Muscle of back (tissue), 13 donors: ENCODE measurements at places on chromosomes 2 and 18.

DNA sequence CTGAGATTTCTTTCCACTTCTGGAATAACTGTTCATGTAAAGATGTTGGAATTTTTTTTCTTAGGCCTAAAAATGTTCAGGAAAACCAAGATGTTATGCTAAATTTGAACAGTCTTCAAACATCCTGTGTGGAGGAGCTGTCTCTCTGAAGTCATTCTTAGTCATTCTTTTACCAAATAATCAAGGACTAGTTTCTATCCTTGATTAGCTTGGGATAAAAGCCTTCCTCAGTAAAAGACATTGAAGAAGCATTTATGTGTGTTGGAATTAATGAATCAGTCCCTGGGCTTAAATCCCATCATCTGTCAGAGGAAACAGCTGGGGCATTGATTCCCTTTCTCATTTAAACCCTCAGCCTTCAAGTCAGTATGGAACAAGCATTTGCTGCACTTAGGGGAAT, 300.1 kb upstream of the NXPH2 start:
- DNase-seq, result peak; percentile 2

GRCh38 chr2:176613323-176613987, 344.2 kb downstream of the MTX2 start:
- DNase-seq, result peak; percentile 79

DNA sequence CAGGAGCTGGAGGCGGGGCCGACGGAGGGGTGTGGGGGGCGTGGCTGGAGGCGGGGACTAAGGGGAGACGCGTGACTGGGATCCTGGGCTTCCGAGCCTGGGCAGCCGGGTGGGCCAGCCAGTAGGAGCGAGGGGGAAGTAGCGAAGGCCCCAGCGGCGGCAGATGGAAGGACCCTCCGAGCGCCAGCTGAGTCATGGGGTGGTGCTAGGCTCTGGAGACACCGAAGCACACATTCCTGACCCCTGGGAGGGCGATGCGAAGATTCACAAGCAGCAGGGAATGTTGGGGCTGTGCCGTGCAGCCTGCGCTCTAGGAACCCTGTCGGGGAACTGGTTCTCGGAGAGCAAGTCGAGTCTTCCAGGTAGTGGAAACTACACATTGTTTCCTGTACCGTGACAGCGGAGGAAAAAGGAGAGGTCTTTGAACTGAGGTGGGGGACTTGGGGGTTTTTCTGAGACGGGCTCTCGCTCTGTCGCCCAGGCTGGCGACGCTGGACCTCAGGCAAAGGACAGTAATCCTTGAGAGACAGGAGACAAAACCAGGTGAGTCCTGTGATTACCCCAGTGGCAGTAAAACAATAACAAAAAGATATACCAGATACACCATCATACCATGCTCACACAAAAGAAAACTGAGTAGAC, 650 bp upstream of the AFG3L2 start:
- DNase-seq, result no peak

- DNase-seq, result no peak
These were observed 117.5 kb downstream of the DDX1 start for GRCh38 chr2:15708865-15709820.

GRCh38 chr18:44679914-44680272, 795 bp upstream of the SETBP1 start:
- DNase-seq, result no peak

DNA sequence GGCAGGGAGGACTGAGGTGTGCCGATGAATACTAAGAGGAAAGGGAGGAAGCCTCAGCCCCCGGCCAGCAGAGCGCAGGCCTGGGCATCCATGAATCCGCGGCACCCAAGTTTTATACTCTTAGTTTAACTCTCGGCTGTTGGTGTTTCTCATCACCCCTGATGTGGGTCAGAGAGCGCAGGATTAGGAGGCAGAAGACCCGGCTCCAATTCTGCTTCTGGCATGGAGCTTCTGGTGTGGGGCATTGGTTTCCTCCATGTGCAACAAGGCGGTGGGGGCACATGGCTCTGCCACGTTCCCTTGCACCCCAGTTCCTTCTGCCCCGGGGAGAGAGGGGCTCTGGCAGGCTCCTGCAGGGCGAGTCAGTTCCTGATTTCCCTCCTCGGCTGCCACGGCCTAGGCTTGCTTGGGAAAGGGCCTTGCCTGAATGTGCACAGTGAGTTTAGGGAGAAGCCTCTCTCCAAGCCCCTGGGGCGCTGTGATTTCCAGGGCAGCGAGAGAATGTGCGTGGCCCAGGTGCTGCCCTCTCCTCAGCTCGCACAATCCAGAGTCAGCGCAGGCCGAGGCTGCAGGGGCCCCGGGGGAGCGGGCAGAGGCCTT, 36.2 kb upstream of the DNMT3A start:
- DNase-seq, result no peak

DNA sequence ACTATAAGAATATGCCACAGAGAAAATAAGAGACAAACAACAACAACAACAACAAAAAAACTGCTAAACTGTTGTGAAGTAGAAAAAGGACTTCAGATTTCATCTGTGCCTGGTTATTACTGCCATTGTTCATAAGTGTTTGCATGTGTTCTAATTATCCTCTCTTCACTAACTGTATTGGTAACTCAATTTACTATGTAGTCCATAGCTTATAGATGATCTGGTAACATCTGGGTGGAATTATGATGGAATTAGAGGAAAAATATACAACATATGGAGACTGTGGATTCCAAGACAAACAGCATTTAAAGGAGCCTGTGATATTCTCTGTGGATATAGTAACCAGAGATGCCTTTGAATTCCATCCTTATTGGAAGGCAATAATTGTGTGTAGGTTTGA, 1891.5 kb upstream of the PIK3C3 start:
- no peak for DNase-seq

DNA sequence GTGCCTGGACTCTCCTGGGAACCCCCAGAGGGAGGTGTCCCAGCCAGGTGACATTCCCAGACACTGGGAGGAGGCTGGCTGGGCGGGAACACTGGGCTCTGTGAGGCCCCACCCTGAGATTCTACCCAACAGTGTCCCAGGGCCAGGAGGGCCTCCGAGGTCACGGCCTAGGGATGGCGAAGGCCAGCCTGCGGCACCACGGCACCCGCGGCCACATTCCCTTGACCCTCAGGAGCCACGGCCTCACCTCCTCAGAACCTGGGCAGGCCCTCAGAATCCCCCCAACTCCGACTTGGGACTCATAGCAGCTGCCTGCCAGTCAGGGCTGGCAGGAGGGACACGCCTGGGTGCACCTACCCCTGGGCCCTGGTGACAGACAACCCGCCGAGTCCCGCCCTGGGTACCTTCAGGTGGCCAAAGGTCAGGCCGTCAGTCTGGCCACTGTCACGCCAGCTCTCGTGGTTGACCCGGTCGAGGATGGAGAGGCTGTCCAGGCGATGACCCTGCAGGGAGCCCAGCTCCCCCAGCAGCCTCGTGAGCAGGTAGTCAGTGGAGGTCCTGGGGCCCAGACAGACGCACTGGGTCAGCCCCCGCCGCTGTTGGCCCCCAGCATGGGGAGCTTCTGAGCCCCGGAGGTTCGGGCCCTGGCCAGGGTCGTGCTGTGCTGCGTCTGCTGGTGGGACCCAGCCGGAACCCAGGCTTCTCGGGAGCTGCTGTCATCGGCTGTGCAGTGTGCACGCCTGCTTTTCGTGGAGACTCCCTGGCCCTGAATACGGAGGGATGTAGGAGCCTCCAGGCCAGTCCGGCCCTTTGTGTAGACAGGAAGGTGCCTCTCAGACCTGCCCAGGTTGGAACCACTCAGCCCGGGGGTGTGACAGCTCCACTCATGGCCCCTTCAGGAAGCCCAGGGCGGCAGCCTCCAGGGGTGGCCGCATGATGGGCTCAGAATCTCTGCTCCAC, 6.1 kb downstream of the MAB21L4 start:
- DNase-seq, result no peak

DNA sequence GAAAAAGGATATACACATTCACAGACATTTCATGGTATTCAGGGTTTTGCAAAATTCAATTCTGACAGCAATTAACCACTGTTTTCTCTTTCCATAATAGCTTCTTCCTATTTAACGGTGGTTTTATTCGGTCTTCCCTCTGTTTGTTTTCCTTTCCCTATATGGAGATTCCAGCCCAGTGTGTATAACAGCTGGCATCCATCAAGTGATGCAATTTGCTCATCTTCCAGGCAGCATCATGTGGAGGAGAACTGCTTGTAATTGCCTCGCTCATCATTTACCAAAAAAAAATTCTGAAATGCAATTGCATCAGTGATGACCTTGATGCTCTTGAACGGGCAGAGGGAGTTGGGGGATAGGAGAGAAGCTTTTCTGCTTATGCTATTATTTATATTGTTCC, 165.9 kb upstream of the PGAP1 start:
- DNase-seq, result peak; percentile 71

DNA sequence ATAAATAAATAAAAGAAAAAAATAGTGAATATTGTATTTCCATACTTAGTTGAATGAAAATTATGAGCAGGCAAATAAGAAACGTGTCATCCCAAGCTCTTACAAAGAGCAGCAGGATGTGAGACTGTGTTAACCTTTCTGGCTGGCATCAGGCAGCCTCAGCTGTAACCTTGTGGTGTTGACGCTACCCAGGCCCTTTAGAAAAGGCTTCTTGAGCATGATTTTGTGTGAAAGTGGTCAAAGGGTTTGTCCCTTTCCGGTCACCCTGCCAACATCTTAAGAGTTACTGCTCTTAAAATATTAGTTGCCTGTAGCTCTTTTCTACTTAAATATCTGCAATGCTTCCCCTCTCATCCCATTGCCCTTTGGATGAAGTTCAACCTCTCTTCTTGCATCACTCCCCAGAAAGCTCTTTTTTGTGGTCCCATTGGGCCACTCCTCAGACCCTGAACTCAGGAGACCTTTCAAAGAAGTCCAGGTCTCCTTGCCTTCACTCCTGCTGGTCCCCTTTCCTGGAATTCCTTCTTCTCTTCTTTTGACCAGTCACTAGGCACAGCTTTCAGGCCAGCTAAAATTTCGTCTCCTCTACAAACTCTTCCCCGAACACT, 35.0 kb downstream of the RHOB start:
- no peak for DNase-seq

DNA sequence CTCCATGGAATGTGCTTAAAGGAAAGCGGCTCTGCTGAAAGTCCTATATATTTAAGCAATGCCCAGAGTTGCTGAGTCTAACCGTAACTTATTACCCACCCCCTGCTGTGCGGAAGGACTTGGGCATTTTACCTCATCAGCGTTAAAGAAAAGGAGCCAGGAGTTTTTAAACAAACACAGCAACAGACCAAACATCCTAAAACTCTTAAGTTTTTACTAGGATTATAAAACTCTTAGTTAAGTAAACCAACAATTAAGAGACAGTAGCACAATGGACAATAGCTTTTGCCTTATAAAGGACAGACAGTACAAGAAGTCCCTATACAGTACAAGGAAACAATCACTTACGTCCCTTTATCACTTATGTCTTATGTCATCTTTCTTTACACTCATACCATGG, 90.2 kb downstream of the ZNF521 start:
- no peak for DNase-seq

GRCh38 chr2:222239945-222240675, 58.7 kb downstream of the PAX3 start:
- peak; percentile 3 for DNase-seq

DNA sequence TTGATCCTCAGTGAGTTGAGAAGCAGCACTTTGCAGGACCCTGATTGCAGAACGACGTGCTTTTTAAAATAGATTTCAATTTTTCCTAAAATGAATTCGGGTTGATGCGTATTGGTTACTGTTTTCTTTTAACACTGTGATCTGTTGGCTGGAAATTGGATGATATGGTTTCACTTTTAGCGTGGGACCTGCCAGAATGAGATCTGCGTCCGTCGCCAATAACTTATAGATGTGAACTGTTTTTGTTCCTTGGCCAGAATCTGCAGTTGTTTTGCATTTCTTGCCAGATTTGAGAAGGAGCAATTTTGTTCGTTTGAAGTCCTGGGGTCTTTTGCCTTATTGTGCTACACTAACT, 703 bp downstream of the UGGT1 start:
- DNase-seq, result peak; percentile 20

GRCh38 chr2:1253629-1254028, 159.6 kb upstream of the TPO start:
- no peak for DNase-seq

- no peak for DNase-seq
These were observed 885 bp upstream of the DSEL start for GRCh38 chr18:67517444-67517765.

DNA sequence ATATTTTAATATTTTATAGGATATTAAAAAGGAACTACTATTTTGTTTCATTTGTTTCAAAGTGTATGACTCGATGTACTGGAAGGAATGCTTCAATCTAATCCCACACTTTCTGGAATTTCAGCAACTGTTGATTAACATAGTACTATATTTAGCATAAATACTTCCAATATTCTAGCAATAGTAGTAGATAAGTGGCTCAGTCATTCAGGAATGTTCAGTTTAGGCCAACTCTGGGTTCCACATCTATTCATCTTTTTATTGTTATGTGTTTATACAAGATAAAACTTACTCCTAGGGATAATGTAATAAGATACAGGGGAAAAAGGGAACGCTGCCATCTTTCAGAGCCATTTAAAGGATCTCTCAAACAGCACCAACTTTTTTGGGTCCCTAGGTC, 22.3 kb upstream of the ORC2 start:
- DNase-seq, result no peak

DNA sequence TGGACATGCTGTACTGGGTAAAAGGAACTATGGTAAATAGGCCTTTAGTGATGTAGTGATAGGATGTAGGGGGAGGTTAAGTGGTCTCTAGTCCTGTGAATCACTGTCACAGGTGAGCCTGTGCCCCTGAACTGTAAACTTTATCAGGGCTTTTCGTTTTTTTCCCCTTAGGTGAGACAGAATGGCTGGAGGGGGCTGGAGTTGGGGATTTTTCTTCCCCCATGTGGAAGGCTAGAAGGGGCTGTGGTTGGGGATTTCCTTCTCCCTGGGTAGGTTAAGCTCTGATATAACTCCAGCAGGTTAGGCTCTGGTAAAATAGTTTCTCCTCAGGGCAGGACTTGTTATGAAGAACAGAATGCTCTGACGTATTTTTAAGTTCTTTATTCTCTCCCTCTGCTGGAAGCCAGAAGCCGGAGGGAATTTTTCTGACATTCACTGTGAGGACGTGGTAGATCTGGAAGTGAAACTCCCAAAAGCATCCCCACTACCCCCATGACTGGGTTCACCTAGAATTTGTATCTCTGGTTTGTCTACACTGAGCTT, 28.5 kb downstream of the PIKFYVE start:
- no peak for DNase-seq

GRCh38 chr2:153222231-153223165, 256.1 kb downstream of the RPRM start:
- no peak for DNase-seq
